Muscle of arm (tissue), 14 donors: ENCODE measurements at places on chromosomes 1 and 21. TPM values are rescaled to one million over a fixed set of nuclear protein-coding genes. Genes with fewer than 3 reads are reported as not detected.
A peak's percentile ranks its signal among the peaks of the same experiment; 100 is the strongest.

GRCh38 chr1:196102826-196103225, 505.4 kb downstream of the KCNT2 start:
- no peak for DNase-seq

GRCh38 chr1:74933500-74933899, 200.5 kb downstream of the TYW3 start:
- no peak for DNase-seq

DNA sequence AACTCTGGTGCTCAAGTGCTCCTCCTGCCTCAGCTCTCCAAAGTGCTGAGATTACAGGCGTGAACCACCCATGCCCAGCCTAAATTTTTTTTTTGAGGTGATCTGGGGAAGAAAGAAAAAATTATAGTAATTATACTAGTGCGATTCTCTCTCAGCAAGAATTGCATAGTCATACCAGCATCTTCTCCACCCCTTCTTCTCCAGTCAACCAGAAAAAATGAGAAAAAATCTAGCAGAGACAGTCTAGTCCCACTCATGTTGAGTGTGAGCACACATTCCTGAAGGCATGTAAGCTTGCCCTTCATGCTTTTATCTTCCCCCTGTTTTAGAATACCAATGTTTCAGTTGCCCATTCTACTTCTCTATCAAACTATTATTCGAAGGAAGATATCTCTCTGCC, 207.6 kb downstream of the S1PR1 start:
- DNase-seq, result no peak

DNA sequence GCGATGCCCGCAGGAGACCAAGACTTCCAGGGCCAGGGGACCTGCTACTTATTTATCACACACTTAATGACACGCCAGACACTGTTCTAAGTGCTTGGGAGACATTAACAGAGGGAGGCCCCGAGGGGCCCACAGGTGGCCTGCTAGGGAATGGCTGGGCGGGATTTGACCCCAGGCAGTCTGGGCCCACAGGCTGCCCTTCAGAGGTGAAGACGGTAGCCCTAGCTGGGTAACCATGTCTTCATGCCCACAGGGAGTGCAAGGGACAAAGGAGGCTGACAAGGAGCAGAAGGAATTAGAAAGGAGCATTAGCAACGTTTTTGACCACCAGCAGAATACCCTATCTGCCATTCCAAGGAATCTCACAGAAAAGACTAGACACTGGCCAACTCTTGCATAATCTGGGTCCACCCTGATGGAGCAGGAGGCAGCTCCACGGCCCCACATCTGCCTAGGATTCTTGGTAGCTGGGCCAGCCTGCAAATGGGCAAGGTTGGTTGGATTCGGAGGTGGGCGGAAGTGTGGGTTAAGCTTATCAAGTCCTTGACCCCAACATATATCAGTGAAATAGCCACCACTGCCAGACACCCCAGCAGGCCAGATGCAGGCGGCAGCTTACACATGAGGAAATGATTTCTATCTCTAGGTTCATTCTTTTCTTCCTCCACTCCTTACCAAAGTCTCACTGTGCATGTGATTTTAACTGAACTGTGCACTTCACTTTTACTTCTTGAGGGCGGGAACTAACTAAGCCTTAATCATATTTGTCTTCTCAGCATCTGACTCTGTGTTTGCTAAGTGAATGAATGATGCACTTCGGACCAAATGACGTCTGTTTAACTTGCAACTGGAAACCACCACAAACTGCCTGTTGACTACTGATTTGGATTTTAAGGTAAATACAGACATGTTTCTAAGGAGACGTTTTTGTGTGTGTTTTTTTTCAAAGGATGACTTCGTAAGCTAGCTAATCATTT, 3.4 kb upstream of the ETS2 start:
- DNase-seq, result no peak

TMEM39B gene
- 21.3 TPM for polyA plus RNA-seq

ZC3H12A gene
- polyA plus RNA-seq, result 1.0 TPM

DNA sequence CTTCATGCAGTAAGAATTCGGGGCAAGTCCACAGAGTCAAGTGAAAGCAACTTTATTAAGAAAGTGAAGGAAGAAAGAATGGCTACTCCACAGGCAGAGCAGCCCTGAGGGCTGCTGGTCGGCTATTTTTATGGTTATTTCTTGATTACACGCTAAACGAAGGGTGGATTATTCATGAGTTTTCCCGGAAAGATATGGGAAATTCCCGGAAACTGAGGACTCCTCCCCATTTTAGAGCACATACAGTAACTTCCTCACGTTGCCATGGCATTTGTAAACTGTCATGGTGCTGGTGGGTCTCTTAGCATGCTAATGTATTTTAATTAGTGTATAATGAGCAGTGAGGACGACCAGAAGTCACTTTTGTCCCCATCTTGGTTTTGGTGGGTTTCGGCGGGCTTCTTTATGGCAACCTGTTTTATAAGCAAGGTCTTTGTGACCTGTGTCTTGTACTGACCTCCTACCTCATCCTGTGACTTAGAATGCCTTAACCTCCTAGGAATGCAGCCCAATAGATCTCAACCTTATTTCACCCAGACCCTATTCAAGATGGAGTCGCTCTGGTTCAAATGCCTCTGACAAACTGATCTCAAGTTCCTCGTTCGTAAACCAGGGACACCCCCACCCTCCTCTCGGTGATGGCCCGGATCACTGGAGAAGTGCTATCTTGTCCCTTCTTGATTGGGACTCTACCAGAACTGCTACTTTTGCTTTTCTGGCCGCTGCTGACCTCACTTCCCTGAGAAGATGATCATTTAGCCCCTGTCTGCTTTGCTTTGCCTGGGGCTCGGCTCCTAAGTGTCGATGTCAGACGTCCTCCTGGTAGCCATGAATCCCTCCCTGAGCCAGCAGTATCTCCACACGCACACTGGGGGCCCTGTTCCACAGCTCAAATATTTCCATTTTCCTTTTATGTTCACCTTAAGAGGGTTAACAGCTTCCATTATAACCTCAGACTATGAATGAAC, 48.8 kb downstream of the CLSTN1 start:
- no peak for DNase-seq

- no peak for DNase-seq
Measured at GRCh38 chr1:89631816-89632656, 884 bp upstream of the LRRC8C start.

DNA sequence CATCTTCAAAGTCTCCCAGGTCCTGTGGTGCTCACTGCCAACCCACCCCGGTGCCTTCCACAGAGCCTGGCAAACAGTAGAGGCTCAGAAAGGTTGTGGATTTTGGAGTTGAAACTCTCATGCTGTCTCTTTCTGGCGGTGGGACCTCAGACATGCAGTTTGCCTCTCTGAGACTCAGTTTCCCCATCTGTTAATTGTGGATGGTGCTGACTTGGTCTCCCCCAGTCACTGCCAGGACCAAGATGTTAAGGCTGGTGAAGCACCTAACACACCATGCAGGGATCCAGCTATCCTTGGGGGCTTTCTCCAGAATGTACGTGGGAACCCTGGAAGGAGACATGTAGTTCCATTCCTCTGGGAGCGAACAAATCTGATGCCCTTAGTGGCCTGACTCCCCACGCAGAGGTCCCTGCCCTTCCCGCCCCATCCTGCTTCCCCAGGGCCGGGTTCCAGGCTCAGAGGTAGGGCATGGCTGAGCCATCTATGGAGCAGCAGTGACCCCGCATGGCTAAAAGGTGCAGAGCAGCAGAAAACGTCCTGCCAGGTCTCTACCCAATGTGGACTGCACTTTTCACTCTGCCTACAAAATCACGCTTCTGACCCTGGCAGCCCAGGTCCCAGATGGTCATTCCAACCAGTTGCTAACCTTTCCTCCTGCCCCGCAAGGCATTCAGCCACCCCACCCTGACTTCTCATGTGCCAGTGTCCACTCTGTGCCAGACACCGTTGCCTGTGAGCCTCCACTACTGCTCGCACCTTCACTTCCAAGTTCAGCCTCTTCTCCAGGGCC, 9.2 kb upstream of the TTC22 start:
- DNase-seq, result peak; percentile 44

DNA sequence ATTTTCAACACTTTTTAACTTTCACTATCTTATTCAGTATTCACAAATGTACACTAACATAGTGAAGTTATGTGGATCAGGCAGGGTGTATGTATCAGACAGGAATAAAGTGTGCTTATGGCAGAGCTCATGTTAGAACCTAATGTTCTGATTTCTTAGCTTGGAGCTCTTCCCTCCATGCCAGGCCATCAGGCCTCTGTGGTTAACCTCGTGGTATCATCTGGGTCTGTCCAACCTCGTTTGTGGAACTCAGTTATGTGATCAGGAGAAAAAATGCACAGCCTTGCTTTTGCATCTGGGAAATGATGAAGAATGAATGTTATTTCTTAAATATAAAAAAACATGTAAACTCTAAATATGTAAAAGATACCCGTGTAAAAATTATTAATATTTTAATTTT, 86.9 kb downstream of the MPZL1 start:
- DNase-seq, result no peak

- DNase-seq, result peak; percentile 67
Measured at GRCh38 chr1:11645670-11646265, 8.5 kb downstream of the FBXO2 start.

GRCh38 chr1:72066431-72066830, 215.9 kb downstream of the NEGR1 start:
- no peak for DNase-seq

LRRIQ3 gene
- polyA plus RNA-seq, result 0.41 TPM

NHLH1 gene
- polyA plus RNA-seq, result 0.37 TPM

DNA sequence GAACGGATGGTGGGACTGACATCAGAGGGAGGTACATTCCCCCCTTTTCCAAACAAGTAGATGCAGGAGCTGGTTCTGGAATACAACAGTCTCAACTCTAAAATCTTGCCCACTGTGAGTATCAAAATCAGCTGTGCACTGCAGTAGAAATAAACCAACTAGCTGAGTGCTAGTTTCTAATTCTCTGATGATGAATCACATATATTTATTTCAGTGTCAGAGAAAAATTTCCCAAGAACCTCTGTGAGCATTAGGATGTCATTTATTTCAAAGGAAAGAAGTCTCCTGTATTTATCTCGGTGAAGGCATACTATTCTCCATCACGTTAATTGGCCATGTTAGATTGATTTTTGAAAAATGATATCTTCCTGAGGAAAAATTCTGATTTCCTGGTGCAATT, 67.1 kb downstream of the LHX9 start:
- DNase-seq, result no peak

- DNase-seq, result no peak
Measured at GRCh38 chr21:46046471-46046870, 51.4 kb upstream of the COL6A2 start.

- DNase-seq, result no peak
Measured at GRCh38 chr1:195664628-195665027, 943.6 kb downstream of the KCNT2 start.

HPDL gene
- polyA plus RNA-seq, result 1.3 TPM

CD5L gene
- 0.21 TPM for polyA plus RNA-seq

PIP5K1A gene
- 40.0 TPM for polyA plus RNA-seq

DNA sequence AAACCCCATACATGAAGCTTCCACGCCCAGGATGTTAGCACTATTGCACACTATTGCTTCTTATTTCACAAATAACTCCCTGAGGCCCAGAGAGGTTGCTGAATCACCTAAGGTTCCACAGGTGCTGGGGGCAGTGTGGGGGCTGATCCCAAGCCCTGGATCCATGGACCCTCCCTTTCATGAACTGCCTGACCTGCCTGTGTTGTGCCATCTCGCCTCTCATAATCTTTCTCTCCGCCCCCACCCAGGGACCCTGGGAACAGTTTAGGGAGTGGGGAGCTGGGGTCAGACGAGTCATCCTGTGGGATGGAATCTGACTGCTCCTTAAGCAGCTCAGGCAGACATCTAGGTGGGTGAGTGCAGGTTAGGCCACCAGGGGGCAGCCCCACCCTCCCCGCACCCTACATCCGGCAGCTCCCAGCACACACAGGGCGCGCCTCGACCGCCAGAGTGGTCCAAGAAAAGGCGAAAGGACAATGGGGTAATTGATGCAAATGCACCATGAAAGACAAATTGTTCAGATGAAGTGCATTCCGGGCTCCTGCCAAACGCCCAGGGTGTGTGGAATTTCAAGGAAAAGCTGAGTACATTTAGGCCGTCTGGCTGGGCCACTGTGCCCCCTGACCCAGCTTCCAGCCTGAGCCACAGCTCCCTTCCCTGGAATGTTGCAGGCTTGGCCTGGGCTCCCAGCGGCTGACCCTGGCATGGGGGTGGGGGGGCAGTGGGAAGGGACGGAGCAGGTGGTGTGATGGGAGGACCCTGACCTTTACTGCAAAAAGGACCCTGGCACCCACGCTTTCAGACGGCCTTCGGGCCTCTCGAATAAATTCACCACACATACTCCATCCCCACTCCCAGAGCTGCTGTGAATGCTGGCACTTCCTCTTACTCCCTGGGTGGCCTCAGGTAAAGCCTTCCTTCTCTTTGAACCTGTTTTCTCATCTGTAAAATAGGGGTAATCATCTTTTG, 20.8 kb downstream of the PHLDA3 start:
- DNase-seq, result no peak

INAVA gene
- polyA plus RNA-seq, result 12.6 TPM

DNA sequence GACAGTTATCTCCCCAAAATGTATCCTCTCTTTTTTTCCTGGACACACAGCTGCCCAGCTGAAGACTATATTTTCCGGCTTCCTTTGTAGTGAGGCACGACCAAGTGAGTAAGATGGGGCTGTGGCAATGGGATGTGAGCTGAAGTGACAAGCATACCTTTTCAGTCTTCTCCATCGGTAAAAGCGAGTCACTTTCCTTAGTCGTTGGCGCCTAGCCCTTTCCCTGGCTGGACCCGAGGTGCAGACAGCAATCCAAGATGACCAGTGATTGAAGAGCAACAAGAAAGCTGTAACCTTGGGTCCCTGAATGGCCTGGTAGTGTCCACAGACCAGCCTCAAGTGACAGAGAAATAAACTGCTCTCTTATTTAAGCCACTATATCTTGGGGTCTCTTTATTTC, 155.2 kb downstream of the NR5A2 start:
- DNase-seq, result no peak

TSHB gene
- not detected for polyA plus RNA-seq

- no peak for DNase-seq
Measured at GRCh38 chr1:235597867-235598553, 51.6 kb downstream of the GNG4 start.

GRCh38 chr21:45458281-45459170, 53.6 kb downstream of the COL18A1 start:
- no peak for DNase-seq

PGM1 gene
- 51.1 TPM for polyA plus RNA-seq

DNA sequence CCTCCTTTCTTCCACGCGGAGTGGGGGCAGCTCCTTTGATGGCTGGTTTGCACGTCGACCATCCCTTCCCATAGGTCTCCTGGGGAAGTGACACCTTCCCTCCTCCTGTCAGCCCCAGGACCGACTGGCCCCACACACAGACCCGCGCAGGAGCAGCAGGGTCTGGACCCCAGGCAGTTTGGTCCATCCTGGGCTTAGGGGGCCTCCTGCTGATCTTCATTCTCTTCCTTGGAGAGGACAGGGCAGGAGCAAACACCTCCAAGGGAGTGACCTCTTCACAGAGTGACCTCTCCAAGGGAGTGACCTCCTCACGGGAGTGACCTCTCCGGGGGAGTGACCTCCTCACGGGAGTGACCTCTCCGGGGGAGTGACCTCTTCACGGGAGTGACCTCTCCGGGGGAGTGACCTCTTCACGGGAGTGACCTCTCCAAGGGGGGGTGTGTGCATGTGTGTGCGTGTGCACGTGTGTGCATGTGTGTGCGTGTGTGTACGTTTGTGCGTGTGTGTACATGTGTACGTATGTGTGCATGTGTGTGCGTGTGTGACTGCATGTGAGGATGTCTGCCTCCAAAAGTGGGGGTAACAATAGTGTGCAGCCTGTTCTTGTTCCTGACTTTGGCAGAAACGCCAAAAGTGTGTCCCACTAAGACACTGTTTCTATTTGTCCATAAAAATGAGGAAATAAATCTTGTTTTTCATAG, 29.8 kb downstream of the COL6A1 start:
- no peak for DNase-seq
